Ureter (tissue), 1 donor: ENCODE measurements at places on chromosomes 1 and 21. TPM values are rescaled to one million over a fixed set of nuclear protein-coding genes. Genes with fewer than 3 reads are reported as not detected.

Gene GBP4
- total RNA-seq, result 13.6 TPM

Gene AGL
- total RNA-seq, result 26.4 TPM

DNA sequence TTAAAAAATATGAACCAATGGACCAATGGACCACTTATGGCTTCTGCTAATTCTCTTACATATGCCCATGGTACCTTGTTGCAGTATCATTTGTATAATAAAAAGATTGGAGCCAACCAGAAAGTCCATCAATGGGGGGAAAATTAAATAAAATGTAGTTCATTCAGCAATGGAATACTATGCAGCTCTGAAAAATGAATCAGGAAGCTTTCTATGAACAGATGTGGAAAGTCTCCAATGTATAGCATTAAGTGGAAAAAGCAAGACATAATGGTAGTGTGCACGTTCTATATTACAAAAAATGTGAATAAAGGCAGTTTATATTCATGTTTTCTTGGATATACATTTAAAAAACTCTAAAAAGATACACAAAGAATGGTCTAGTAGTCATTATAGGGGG is 101.3 kb downstream of the KCNJ15 start:
- DNase-seq, result no peak

- DNase-seq, result no peak
Observed at GRCh38 chr1:50181027-50181663, 72.4 kb downstream of the ELAVL4 start.

DNA sequence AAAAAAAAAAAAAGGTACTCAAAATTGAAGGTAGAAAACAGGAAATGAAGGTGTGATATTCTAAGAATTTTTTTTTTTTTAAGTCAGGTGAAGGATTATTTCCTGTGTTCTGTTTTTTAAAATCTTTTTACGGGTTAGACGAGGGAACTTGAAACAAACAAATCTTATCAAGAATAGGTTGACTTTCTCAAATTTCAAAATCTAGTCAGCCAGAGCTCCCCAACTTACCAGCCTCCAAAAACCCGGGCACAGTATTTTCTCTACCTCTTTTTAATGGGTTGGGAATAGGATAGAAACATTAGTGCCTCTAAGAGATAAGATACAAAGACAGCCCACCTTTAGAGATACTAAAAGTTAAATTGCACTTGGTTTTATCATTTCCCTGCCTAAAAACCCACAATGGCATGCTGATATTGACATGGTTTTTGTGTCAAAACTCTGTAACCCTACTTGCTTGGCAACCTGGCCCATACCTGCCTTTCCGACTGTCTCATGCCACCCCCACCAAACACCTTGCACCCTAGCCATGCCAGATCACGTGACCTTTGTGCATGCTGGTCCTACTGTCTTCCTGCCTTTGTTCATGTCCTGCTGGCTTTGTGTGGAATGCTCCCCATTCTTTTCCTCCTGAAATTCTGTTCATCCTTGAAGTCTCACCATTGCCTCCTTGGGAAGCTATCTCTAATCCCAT is 4.2 kb downstream of the RCAN3 start:
- DNase-seq, result peak; percentile 0

DNA sequence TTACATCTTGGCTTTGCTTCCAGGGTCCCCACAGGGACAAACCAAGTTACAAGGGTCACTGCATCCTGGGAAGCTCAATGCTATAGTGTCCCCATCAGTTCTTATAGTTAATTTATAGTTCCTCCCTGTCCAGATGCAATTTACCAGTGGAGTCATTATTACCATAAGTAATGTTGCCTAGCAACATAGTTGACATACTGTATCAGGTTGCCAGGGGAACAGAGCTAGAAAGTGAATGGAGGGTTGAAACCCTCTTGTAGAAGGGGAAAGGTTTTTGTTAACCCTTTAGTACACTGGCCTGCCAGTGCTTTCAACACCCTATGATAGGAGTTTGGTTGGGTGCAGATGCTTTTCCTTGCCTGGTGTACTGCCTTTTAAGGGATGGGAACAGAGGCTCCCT is 34.3 kb upstream of the TTC4 start:
- DNase-seq, result no peak

- no peak for DNase-seq
Observed at GRCh38 chr1:54728027-54728426, 12.4 kb downstream of the TTC4 start.

GRCh38 chr21:39125752-39126485 is 57.3 kb downstream of the PSMG1 start:
- peak; percentile 64 for DNase-seq

- no peak for DNase-seq
Observed at GRCh38 chr1:37930246-37931101, 16.4 kb downstream of the INPP5B start.

DNA sequence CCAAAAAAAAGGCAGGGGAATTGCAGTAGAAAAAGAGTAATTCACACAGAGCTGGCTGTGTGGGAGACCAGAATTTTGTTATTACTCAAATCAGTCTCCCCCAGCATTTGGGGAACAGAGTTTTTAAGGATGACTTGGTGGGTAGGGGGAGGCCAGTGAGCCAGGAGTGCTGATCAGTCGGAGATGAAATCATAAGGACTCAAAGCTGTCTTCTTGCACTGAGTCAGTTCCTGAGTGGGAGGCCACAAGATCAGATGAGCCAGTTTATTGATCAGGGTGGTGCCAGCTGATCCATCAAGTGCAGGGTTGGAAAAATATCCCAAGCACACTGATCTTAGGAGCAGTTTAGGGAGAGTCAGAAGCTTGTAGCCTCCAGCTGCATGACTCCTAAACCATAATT is 23.7 kb upstream of the EDARADD start:
- no peak for DNase-seq

DNA sequence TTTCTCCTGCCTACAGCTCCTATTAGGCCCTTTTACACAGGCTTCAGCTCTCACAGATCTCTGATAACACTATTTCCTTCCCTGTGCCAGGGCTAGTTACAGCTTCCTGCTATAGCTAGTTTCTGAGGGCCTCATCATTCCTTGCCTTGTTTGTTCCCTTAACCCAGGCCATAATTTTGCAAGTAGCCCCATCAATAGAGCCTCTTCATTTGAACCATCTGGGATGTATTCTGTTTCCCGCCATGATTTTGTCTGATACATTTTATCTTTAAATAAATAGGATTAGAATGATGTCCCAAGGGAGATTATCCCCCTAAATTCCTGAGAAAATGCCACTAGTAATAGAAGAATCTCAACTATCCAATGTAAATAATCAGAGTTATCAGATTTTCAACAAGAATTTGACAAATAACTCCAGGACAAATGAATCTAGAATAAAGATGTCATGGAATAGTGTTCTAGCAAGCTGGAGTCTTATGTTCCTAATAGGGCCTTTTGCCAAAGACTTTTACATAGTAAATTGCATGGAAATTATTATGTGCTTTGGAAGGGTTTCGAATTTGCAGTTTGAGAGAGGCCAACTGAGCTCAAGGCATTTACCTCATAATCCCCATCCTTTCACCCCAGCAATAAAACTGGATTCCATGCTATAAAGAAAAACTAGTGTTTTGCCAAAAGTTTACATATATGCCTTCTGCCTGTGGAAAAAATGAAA is 16.1 kb downstream of the IFT25 start:
- DNase-seq, result no peak

DNA sequence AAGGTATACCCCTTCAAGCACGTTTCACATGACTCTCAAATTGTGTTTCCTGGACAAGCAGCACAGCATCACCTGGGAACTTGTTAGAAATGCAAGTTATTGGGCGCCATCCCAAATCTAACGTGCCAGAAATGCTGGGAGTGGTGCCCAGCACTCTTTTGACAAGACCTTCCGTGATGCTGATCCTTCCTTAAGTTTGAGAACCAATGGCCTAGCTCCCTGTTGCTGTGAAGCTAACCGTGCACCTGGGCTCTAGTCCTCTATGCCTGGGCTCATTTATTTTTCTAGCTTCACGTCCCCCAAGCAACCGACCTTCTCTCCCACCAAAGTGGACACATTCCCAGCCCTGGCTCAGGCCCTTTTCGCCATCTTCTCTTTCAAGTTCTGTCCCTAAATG is 4.3 kb downstream of the BEST4 start:
- DNase-seq, result no peak
